ENCODE measurements at places on chromosomes 7 and 10.

GRCh38 chr7:29479301-29480200, 84.1 kb upstream of the PRR15 start:
- DNase-seq: no peak

- no peak for DNase-seq
Measured at GRCh38 chr10:234708-235406, 99.6 kb downstream of the ZMYND11 start.

DNA sequence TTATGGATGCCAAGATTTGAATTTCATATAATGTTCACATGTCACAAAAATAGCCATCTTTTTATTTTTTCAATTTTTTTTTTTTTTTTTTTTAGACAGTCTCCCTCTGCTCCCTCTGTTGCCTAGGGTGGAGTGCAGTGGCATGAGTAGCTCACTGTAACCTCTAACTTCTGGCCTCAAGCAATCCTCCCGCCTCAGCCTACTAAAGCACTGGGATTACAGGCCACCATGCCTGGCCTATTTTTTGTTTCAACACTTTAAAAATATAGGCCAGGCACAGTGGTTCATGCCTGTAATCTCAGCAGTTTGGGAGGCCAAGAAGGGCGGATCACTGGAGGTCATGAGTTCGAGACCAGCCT, 246.3 kb downstream of the SKIDA1 start:
- no peak for DNase-seq

GRCh38 chr7:123397746-123398338, 136.6 kb downstream of the IQUB start:
- no peak for DNase-seq

DNA sequence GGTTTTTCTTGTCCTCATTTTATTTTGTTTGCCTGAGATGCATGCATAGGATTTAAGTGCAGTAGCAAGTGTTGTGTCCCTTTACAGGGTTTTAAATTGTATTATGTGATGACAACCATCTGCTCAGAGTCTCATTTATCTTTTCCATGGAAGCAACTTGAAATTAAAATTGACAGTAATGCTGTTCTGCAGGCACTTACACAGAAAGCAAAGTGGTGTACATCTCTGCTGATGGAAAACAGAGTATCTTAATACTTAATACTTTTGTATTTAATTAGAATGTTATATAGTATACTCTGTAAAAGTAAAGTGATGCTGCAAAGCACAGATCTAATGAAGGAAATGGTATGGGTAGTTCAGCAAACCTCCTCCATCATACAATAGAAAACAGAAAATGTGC, 482.9 kb downstream of the POM121L12 start:
- no peak for DNase-seq

DNA sequence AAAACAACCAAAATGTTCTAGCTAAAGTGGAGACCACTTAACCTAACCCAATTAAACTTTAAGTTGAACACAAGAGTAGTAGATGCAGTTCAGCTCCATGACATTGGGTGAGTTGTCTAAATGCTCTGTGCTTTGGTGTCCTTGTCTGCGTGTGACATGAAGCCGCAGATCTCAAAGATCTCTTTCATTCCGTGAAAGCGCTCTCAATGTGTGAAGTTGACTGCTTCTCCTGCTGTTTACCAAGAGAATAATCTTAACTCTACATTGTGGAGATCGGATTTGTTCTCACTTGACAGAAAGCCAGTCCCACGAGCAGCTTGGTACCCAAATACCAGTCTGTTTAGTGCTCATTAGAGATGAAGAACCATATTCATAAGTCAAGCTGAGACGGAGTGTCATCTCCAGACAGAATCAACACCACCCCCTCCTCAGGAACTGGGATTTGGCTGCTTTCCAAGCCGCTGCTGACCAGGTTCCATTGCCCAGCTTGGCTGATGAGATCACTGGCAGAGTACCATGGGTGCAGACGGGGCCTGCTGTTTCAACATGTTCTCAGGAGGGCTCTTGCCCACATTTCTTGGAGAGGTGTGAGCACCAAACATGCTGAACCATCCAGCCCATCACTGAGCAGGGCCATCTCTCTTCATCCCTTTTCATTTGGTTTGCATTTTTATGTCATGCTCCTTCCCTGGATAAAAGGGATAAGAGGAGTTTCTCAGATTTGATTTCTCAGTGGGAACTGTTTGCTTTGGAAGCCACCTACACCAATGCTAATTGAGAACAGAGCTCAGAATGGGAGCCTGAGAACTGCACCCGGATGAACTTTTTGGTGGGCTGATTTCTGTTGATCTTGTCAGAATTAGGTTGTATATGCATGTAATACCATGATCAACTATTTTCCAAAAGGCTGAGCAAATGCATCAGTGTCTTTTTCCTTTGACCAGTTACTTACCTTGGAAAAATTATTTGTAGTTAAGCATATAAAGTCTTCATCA, 95.8 kb upstream of the AGBL3 start:
- DNase-seq: no peak

DNA sequence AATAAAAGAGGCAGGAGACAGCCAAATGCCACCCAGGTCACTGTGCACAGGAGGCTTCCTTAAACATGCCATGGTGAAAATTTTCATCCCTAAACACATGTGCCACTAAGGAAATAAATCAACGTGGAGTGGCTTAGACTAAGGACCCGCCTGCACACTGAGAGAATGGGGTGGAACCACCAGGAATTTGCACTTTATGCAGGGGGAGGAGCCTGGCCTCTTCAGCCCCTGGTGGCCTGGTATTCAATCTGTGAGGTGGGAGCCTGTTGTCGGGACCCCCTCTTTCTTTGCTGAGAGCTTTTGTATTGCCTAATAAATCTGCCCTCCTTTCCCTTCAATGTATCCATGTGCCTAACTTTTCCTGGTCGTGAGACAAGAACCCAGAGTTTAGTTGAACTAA, 204.6 kb upstream of the NRP1 start:
- DNase-seq: no peak

GRCh38 chr7:121151774-121152221, 163.3 kb downstream of the CPED1 start:
- DNase-seq: no peak

DNA sequence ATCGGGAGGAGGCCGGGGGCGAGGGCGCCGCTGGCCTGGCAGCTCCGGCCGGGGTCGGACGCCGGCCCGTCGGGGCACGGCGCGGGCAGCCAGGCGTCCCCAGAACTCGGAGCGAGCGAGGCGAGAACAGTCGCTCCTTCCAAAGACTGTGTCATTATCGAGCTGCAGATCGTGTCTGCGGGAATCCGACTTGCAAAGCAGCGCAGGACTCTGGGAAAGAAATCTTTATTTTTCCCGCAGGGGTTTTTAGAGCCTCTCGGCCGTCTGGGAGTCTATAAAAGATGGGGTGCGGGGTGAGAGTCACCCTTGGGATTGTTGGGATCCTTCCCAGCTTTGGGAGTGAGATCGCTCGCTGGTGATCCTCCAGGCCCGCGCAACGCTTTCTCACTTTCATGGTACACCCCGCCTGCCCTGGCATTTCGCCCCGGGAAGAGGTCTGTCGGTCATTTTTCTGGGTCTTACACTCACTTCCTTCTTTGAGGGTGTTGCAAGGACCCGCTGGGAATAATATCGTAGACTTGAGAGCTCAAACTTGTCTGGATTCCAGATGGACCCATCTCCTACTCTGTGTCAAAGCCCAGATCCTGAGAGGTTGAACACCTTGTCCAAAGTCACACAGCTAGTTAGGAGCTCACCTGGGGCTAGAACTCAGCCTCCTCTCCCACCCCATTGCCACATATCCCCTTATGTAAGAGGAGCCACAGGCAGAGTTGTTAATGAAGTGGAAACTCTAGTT, 1.0 kb downstream of the UBTD1 start:
- peak; percentile 5 for DNase-seq

GRCh38 chr10:43136995-43137716, 1.1 kb upstream of the CSGALNACT2 start:
- DNase-seq: no peak
